LHCN-M2 (cell line): ENCODE measurements at places on chromosomes 4 and X.

GRCh38 chr4:178811356-178811755, 1369.1 kb upstream of the AGA start:
- no peak for DNase-seq

GRCh38 chrX:107574711-107575110, 53.6 kb upstream of the PRPS1 start:
- DNase-seq, result peak; percentile 49

DNA sequence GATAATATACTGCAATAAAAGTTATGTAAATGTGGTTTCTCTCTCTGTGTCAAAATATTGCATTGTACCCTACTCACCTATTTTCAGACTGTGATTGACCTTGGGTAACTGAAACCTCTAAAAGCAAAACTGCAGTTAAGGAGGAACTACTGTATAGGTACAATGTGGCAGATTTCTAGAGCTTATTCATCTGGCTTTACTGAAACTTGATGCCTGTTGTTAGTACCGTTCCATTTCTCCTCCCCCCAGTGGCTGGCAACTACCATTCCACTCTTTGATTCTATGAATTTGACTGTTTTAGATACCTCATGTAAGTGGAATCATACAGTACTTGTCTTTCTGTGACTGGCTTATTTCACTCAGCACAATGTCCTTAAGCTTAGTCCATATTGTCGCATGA, 61.9 kb downstream of the HOPX start:
- DNase-seq, result peak; percentile 46

GRCh38 chr4:13484749-13485221, 645 bp upstream of the RAB28 start:
- DNase-seq, result no peak

GRCh38 chr4:71553605-71554004, 214.8 kb downstream of the SLC4A4 start:
- peak; percentile 40 for DNase-seq

DNA sequence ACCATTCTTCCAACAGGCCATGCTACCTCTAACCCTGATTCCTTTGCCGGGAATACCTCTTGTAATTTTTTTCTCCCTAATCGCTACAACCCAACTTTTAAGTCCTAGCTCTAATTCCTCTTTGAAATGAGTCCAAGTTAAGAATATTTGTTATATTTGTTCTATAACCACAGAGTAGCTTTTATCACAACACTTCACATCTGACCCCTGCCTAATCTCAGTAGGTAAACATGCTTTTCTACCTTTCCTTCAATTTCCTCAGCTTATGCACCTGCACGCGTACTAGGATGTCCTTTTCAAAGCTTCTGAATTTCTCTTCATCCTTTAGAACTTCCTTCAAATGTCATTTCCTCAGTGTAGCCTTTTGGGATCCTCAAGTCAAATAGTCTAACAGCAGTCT, 915.5 kb upstream of the LCORL start:
- no peak for DNase-seq

DNA sequence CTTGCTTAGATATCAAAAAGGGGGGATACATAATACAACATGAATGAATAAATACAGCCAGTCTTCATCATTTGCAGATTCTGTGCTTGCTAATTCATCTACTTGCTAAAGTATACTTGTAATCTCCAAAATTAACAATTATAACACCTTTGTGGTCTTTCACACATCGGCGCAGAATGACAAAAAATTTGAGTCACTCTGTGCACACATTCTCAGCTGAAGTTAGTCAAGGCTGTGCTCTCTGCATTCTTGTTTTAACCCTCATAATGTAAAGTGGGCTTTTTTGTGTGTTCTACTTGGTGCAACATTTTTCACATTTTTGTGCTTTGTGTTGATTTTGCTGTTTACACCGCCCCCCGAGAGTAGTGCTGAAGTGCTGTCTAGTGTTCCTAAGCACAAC, 65.8 kb upstream of the GPRIN3 start:
- DNase-seq, result no peak

DNA sequence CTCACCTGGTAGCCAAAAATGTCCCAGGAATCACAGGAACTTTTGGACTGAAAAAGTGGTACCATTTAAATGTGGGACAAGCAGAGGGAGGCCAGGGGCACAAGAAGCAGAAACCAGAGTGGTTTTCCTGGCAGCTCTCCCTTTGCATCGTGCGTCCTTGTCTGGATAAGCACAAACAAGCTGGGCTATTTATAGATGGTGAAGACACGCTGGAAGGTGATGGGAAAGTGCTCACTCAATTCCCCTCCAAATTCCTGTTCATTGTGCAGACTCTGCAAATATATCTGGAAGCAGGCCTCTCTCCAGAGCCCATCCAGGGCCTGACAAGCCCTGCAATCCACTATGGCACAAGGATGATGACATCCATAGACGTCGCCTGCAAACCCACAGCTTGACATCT, 63.6 kb upstream of the MAP3K15 start:
- DNase-seq, result no peak

DNA sequence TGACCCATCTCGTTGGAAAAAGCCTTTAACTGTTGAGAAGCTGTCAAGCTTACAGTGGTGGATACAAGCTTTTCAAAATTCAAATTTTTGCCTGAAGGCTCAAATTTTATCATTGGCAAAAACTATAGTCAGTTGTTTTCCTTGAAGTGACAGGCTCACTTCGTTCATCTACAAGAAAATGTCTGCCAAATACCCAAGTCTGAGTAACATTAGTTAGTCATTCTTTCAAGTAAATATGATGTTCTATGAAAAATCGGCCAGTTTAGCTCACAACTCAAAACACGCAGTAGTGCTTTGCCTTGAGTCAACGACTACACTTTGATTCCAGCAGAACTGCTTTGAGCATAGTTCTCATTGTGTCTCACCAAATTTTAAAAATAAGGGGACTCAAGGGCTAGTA, 170.3 kb upstream of the MAMLD1 start:
- DNase-seq, result no peak

DNA sequence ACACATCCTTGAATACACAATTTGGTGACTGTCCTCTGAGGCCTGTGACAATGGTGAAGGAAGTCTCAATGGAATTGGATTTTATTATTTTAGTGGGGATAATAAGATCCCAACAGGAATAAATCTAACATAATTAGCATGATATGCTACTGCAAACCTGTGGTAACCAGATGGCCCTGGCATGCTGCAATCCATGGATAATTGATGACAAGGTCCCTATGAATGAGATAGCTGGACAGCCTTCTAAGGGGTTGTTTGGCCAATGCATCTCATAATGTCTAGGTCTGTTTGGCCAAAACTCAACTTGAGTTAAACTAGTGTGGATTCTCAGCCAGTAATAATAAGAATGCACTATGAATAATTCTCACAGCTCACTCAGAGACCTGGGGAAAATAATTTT, 145.3 kb upstream of the GALNTL6 start:
- DNase-seq, result no peak

DNA sequence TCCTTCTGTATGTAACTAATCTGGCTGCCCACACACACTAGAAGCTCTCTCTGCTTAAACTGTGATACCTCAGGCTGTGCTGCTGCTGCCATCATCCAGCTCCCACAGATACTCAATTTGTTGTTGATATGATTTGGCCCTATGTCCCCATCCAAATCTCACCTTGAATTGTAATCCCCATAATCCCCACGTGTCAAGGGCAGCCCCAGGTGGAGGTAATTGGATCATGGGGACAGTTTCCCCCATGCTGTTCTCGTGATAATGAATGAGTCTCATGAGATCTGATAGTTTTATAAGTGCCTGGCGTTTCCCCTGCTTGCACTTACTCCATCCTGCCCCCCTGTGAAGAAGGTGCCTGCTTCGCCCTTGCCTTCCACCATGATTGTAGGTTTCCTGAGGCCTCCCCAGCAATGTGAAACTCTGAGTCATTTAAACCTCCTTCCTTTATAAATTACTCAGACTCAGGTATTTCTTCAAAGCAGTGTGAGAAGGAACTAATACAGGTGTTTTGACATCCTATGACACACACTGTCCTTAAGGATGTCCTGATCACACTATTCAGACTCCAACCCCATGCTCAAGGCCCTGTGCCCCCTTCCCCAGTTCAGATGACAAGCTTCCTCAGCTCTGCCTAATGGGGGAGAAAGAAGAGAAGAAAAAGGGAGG, 2.9 kb upstream of the ATOH1 start:
- DNase-seq, result no peak

DNA sequence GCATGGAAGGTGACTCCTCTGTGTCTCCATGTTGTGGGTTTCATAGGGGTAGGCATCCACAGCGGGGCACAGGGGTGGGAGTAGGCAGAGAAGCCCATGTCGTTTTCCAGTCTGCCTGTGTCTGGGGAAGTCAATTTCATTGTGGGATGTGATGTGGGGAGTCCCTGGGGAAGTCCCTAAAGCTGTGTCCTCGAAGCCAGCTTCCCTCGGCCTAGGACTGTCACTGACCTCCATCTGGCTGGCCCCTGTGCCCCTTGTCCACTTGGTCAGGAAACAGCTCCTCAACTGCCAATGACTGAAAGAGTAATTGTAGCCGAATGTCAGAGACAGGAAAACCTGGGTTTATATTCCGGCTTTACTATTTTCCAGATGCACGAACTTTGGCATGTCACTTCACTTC, 109.6 kb downstream of the DRD5 start:
- no peak for DNase-seq

- no peak for DNase-seq
Measured at GRCh38 chr4:10173754-10174749, 57.5 kb upstream of the WDR1 start.

DNA sequence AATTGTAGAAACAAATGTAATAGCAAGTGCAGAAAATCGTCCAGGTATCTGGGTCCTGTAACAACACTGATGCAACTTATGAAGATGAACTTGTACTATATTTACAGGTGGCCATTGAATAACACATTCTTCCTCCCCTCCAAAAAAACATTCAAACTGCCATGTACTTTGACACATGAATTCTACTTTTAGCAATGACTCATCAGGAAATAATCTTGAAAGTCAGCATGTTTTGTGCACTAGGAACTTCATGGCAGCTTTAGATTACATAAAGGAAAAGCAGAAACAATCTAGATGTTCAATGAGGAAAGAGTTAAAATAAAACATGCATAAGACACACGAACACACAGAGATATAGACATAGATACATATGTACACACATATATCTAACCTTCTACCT, 2.5 kb downstream of the PABPC1L2A start:
- peak; percentile 1 for DNase-seq

DNA sequence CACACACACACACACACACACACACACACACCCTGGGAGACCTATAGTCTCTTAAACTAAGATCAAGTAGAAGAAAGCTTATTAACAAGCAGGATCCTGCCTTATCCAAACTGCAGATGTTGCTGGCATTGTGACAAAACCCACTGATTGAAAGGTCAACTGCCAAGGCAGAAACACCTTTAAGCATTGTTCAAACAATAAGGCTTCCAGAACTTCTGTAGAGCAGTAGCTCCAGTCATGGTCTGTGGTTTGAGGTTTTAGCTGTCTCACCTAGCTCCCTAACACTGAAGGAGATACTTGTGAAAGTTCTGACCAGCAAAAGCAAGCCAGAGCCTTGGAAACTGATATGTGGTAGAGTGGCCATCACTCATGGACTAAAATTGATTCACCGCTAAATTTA, 59.8 kb downstream of the PTCHD1 start:
- no peak for DNase-seq

DNA sequence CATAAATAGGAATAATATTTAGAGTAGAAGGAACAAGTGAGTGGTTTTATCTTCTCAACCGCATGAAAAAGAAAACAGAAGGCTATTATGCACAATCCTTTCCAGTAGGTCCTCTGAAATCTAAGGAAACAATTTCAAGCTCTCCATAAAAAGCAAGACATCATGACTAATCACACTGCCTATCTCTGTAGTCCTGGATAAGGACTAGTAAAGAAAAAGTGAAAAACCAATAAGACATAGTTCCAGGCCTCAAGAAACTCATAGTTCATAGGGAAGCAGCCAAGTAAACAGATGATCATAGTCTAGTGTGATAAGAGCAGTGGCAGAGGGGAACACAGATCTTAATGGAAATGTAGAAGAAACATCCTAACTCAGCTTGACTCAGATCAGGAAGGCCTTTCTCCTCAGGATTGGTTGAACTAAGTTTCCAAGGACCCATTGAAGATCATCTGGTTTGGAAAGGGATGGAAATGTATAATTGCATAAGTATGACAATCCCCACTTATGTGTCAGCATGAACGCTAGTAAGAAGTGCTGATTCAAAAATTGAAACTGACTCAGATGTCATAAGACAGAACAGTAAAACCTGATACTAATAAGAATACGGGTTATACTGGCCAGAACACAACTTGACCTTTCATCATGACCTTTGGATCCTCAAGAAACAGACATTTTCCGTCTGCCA, 155.3 kb downstream of the GRIA3 start:
- peak; percentile 40 for DNase-seq

DNA sequence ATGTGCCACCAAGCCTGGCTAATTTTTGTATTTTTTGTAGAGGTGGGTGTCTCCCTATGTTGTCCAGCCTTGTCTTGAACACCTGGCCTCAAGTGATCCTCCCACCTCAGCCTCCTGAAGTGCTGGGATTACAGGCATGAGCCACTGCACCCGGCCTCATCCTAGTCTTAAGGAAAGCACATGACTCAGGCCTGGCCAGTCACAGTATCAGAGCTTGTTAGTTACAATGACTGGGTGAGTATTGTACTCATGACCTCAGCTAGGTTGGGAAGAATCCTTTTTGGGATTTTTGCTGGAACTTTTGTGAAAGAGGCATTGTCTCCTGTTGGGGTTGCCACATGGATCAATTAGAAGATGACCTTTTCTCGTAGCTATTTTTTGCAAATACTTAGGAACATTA, 292.8 kb downstream of the RAPGEF2 start:
- DNase-seq, result peak; percentile 36

- DNase-seq, result peak; percentile 97
Measured at GRCh38 chr4:164536814-164537213, 217.1 kb upstream of the SMIM31 start.

GRCh38 chr4:38034986-38035882, 75.0 kb downstream of the PTTG2 start:
- DNase-seq, result peak; percentile 67

DNA sequence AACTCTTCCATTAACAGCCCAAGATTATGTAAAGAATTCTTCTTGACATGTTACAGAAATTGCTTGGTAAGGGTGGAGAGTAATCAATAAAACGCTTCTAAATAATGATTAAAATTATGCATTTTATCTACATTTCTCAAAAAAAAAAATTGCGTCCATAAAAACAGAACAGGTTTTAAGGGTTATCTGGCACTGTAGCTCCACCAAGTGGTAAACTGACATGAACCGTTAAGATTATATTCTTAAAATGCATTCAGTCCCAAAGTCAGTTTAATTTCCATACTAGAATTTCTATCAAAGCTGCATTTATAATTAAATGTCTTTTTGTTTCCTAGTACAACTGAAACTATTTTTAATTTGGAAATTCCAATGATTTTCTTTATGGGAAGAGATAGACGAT, 214.0 kb upstream of the UGT8 start:
- DNase-seq, result peak; percentile 54
